ENCODE measurements at places on chromosomes 12 and 14. TPM values are rescaled to one million over a fixed set of nuclear protein-coding genes. Genes with fewer than 3 reads are reported as not detected.

GRCh38 chr12:119642986-119643385 is 24.9 kb upstream of the PRKAB1 start:
- DNase-seq, result no peak

DNA sequence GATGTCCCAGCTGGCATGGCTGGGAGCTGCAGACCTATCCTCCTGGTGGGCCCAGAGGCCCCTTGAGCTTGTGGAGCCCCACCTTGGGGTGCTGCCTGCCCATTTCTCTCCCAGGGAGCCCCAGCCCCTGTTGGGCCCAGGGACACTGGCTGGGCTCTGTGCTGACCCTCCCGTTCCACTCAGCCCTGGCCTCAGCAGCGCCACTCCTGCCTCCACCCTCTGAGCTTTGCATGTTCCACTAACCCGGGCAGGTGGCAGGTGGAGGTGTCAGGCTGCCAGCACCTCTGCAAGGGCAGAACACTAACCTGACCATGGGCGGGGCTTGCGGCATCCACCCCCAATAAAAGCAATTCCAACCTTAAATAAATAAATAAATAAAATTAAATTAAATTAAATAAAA is 299.2 kb downstream of the LRIG3 start:
- DNase-seq, result no peak

VASH1 gene
- 10.5 TPM for total RNA-seq

GRCh38 chr14:26811756-26812305 is 214.0 kb upstream of the NOVA1 start:
- DNase-seq, result no peak

DNA sequence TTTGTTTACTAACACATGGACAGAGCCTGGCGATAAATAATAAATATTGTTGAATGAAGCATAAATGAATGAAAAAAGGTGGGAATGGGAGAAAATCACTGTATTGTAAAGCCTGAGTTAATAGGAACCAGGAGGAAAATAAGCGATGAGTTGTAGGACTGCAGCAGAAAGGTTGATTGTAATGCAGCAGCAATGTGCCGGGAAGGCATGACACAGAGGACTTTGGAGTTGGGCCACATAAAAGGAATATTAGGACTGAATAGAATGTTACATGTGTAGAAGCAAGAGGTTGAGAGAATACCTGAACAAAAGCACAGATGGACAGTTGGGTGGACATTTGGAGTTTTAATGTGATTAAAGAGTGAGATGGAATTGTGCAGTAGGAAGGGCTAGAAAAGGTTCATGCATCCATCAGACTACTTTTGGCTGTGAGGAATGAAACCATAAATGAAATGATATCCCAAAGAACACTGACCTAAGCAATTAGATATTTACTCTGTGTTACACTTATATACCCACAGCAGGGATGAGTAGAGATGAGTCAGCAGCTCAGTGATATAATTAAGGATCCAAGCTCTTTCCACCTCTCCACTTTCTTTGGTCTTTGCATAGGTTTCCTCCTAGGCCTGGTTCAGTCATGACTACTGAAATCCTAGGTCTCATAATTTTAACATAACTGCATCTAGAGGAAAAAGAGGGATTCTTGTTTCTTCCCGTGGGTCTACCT is 55.4 kb downstream of the CCER1 start:
- DNase-seq, result no peak

DTX1 gene
- total RNA-seq, result 9.0 TPM

NOS1 gene
- total RNA-seq, result 1.7 TPM

DNA sequence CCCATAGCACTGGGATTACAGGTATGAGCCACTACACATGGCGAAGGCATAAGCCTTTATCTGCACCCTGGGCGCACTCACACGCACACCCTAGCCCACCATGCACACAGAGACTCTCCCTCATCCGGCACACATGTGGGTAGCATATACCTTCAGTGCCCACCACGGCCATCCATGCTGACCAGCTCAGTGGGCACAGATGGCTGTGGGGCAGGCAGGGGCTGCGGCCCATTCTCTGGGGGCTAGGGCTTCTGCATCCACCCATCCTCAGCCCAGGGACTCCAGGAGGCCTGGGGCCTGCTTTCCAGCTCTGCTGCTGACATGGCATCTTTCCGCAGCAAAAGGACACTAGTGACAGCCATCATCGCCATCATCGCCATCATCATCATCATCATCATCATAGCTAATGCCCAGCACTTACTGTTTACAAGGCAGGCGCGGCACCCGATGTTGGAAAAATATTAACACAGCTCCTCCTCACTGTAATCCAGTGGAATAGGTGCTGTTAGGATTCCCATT is 111.2 kb downstream of the NCOR2 start:
- DNase-seq, result no peak

DNA sequence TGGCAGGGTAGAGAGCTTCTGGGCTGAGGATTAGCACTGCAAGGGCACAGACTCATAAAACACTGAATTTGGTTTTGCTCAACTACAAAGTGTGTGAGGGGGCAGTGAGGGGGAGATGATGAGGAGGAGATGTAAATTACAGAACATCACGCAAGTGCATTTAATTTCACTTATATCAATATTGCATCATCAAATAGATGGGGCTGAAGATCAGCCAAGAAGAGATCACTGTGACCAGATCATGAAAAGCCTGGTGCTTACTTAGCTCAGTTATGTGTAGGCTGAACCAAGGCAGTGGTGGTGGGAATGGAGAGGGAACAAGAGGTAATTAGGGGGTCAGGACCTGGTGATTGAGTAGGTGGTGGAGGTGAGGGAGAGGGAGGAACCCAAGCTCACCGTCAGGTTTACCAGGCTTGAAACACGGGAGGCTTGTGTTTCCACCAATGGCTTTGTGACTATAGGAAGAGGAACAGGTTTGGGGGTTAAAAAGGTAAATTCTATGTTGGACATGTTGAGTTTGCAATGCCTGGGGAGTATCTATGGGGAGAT is 11.3 kb downstream of the FOS start:
- no peak for DNase-seq

WNT5B gene
- total RNA-seq, result 22.7 TPM

DNA sequence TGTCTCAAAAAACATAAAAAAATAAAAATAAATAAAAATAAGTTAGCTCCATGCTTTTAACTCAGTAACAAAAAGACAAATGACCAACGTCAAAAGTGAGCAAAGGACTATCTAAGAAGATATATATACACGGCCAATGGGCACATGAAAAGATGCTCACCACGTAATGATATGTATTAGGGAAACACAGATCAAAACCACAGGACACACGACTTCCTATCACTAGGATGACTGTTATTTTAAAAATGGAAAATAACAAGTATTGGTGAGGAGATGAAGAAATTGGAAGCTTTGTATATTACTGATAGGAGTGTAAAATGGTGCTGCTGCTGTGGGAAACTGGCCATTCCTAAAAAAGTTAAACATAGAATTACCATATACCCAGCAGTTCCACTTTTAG is 20.2 kb upstream of the P2RX7 start:
- DNase-seq, result no peak

GRCh38 chr12:47075192-47076084 is 4.0 kb upstream of the PCED1B start:
- no peak for DNase-seq

Data from skin of body (tissue), 3 donors.